ENCODE measurements at places on chromosomes 1 and 21.

- no peak for DNase-seq
Measured at GRCh38 chr21:30430170-30430655, at the start of gene KRTAP13-4. Gene KRTAP13-4, plus strand, starts transcription at chr21:30430220. Its CDS starts 56 bp downstream, at chr21:30430276.

- DNase-seq, result no peak
Measured at GRCh38 chr1:206514813-206515387, 7.6 kb downstream of the RASSF5 start.

DNA sequence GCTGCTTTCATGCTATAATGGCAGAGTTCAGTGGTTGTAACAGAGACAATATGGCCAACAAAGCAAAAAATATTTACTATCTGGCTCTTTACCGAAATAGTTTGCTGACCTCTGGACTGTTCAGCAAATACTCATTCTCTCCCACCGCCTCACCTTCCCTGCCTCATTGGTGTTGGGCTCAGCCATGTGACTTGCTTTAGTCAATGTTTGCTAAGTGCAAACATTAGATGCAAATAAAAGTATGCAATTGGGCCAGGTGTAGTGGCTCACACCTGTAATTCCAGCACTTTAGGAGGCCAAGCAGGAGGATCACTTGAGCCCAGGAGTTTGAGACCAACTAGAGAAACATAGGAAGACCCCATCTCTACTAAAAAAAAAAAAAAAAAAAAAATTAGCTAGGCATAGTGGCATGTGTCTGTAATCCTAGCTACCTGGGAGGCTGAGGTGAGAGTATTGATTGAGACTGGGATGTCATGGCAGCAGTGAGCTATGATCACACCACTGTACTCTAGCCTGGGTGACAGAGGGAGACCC lies 55.1 kb downstream of the RPL5 start:
- no peak for DNase-seq

DNA sequence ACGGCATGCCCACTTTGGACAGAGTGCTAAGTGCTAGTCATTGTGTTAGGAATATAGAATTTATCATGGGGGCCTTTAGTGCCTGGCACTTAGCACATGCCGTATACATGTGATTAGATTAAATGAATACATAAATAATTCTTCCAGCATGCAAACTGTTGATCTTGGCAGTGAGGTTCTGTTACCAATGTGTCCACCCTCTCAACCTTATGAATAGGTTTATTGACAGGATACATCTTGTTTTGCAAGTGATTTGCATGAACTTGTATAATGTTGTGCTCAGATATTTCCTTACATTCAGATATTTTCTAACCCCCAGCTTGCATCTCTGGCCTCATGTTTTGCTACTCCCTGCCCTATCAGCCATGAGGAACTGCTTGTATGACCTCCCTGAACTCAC lies 60.3 kb upstream of the ZNF648 start:
- DNase-seq, result no peak

DNA sequence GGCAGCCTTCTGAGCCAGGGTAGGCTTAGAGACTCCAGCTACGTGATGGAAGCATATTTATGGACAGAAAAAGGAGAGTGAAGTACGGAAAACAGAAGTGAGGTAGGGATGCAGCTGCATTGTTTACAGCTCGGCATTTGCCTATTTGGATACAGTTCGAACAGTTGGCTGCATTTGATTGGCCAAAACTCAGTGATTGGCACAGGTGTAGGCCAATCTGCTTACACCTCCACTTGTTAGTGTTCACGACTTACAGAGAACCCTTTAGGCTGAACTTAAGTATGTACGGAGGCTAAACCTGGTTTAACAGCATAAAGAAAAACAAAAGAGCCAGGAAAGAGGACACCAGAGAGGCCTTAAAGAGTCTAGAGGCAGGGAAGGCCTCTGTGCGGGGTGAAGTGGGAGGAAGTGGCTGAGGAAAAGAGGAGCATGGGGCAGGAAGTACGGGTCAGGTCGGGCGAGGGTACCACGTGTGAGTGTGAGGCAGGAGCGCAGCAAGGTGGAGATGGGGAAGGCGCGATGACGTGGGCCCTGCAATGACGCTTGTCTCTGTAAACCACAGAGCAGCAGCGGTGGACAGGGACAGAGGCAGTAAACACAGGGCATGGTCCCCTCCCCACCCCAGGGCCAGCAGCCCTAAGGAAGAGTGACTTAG lies 32.0 kb downstream of the RSPH1 start:
- DNase-seq, result peak; percentile 34

- no peak for DNase-seq
Measured at GRCh38 chr1:222976453-222976852, 161.6 kb downstream of the DISP1 start.

- no peak for DNase-seq
Measured at GRCh38 chr1:180909005-180909414, 3.7 kb upstream of the KIAA1614 start.

- DNase-seq, result no peak
Measured at GRCh38 chr1:221727146-221728036, 14.5 kb downstream of the DUSP10 start.

DNA sequence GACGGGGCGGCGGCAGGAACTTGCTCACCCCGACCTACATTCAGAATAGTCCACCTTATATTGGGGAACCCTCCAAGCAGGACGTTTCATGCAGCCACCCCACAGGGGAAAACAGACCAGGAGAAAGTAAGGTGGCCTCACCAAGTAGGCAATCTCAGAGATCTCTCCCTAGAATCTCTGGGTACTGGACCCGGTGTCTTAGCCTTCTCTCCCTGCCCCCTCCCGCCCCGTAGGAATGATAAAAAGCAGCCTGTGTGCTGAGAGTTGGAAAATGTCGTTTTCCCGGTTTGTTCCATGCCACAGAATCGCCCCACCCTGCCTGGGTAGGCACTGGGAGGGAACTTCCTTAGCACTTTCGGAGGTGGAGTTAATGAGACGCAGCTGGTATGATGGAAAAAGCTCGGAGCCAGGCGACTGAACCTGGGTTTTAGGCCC lies 789 bp upstream of the PTPN14 start:
- no peak for DNase-seq

DNA sequence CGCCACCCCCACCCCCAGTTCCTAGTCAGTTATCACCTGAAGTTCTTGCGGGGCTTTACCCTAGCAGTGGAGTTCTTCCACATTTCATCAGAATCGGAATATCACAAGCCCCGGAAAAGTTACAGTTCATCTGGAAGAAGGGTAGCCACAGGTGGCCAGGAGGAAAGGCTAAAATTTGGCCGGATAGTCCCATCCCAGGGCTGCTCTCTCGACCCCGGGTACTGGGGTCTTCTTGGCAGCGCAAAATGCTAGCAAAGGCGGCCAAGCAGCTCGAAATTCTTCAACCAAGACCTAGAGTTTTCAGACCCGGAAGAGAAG lies 7.9 kb downstream of the HLX start:
- DNase-seq, result no peak

Measured in amygdala (tissue), 56 donors.